ENCODE measurements at places on chromosomes 12 and 14.

- DNase-seq, result no peak
Measured at GRCh38 chr12:99983456-99984258, 1.1 kb downstream of the ANKS1B start.

DNA sequence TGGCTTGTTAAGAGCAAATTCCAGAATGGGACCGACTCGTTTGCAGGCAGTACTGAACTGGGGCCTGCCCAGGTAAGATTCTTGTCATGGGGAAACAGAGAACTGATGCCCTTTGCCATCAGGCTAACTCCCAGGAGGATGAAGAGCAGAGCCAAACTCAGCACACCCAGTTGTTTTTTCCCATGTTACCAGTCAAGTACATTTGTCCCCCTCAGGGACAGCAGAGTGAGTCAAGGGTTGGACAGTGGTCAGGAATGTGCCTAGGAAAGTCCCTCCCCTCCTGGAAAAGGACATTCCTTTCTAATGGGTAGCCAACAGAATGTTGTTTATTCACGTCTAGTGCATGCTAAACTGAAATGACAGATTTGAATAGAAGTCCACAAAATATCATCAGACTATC lies 1.6 kb downstream of the ART4 start:
- no peak for DNase-seq

GRCh38 chr14:90184571-90185266 lies 71.6 kb upstream of the PSMC1 start:
- no peak for DNase-seq

DNA sequence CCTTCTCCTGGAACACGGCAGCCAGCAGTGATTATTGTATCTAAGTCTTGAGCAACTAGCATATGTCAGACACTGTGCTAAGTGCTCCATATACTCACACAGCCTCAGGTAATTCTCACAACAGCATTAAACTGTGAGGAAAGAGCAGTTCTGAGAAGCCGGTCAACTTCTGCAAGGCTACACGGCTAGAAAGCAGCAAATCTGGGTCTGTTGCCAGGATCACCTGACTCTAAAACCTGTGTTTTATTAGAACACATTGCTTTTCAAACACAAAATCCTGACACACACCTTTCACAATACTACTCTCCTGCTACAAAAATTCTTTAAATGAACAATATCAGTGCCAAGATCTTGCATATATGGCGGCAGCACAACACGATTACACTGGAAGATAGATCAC lies 49.8 kb upstream of the CRACR2A start:
- DNase-seq, result no peak

GRCh38 chr14:58660407-58660806 lies 22.6 kb downstream of the DACT1 start:
- DNase-seq, result no peak

- DNase-seq, result peak; percentile 86
Measured at GRCh38 chr12:50283229-50283923, at the start of gene LIMA1. TSS of gene LIMA1 (minus strand) at chr12:50283520. CDS start at chr12:50248751, 34,769 bp downstream.

DNA sequence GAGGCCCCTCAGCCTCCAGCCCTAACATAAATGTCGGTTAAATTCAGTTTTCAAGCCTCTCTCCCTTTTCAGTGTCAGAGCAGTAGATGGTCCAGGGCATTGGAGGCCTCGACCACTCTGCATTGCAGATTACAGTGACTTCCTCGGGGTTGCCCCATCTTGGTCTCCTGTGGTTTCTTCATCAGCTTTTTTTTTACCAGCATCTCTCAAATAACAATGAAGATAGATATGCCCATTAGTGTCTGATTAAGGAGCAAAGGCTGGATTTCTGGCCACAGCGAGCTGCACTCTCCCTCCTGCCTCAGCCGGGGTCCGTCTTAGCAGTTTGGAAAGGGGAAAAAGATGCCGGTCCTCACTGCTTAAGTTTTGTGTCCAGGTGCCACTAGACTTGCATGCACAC lies 49.7 kb downstream of the C14orf132 start:
- DNase-seq, result no peak

DNA sequence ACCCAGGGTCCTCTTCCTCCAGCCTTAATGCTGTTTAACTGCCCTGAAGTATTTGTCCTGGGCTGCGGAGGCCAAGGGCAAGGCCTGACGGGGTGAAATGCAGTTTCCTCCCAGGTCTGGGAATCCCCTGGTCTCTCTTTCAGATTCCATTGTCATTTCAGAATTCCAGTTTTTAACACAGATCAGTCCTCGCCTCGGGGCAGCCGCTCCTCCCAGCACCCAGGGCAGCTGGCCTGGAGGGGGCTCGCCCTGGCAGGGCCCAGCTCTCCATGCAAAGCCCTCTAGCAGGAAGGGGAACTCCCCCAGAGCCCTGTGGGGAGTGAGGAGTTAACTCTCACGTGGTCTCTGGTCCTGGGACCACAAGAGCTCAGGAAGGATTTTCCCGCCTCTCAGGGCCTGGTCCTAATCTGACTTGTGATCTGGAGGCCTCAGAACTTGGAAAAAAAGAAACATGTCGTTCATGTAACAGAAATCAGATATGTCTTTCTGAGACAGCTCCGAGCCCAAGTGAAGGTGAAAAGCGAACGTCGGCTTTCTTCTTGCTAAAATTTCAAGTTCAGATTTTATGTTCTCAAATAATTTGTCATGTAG lies 265.6 kb upstream of the SFSWAP start:
- DNase-seq, result no peak

DNA sequence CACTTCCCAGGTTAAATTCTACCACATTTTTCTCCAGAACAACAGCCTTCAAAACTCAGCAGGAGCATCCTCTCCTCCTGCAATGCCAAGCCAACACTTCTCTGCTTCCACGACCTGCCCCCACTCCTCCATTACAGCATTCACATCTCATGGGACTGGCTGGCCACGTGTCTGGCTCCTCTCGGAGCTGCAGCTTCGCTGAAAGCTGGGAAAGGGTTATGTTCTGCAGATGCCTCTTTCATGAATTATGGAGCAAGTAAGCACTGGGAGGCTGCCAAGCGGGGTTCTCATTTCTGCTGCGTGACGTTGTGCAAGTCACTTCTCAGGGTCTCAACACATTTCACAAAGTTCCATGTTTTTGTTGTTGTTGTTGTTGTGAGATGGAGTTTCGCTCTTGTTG lies 142.2 kb upstream of the RFLNA start:
- no peak for DNase-seq

DNA sequence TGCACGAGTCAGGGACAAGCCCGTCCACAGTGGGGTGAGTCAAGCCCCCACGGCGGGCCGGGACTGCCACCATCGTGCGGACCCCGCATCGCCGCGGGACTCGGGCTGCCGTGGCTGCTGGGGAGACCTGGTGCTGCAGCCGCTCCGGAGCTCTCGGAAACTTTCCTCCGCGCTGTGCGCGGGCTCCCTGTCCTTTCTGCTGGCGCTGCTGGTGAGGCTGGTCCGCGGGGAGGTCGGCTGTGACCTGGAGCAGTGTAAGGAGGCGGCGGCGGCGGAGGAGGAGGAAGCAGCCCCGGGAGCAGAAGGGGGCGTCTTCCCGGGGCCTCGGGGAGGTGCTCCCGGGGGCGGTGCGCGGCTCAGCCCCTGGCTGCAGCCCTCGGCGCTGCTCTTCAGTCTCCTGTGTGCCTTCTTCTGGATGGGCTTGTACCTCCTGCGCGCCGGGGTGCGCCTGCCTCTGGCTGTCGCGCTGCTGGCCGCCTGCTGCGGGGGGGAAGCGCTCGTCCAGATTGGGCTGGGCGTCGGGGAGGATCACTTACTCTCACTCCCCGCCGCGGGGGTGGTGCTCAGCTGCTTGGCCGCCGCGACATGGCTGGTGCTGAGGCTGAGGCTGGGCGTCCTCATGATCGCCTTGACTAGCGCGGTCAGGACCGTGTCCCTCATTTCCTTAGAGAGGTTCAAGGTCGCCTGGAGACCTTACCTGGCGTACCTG lies 1.1 kb downstream of the PDE3A start:
- no peak for DNase-seq

GRCh38 chr14:63322897-63323573 lies 4.3 kb upstream of the GPHB5 start:
- DNase-seq, result no peak

DNA sequence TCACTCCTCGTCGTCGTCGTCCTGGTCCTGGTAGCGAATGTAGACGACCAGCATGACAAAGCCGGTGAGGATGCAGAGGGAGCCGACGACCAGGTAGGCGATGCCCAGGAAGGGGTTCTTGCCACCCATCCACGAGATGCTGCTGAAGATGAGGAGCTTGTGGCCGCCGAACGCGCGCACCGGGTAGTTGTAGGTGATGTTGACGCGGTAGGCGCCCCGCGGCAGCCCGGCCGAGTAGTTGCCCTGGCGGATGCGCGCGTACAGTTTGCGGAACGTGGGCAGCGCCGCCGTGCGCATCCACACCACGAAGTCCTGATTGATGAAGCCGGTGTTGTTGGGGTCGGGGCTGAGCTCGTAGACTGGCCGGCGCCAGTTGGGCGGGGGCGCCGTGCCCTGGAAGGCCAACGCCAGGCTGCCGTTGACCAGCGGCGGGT lies 1.0 kb downstream of the TMEM30B start:
- DNase-seq, result no peak

GRCh38 chr12:56880125-56880992 lies 53.8 kb downstream of the SDR9C7 start:
- DNase-seq, result no peak

DNA sequence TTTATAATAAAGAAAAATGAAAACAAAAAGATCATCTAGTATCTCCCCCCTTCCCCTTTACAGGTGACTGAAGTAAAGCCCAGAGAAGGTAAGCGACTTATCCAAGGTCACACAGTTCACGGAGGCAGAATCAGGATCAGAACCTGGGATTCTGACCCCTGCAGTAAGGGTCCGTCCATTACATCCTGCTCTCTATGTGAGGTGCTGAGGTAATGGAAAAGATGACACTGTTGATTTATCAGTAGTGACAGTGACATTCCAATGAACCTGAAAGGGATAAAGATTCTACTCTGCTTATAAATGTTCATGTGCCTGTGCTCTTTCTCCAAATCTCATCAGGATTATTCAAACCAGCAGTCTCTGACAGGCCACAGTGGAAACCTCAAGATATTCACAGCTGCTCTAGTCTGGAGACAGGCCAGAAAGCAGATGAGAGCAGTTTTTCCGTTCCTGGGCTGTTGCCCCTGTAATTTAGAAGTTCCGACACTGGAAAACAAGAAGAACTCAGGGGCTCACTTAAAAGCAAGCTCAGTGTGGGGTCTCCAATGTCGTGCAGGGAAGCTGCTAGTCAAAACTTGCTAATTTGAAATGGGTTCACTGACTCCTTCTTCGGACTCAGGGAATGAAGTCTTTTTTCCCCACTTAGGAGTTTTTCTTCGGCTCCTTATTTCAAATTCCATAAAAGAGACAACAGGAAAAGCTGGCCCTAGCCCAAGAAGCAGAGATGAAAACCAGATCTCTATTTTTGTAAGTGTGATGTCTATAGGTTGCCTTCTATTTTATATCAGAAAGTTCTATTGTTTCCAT lies 131.8 kb upstream of the EEA1 start:
- no peak for DNase-seq

GRCh38 chr14:75231320-75231719 lies 47.3 kb upstream of the FOS start:
- no peak for DNase-seq

DNA sequence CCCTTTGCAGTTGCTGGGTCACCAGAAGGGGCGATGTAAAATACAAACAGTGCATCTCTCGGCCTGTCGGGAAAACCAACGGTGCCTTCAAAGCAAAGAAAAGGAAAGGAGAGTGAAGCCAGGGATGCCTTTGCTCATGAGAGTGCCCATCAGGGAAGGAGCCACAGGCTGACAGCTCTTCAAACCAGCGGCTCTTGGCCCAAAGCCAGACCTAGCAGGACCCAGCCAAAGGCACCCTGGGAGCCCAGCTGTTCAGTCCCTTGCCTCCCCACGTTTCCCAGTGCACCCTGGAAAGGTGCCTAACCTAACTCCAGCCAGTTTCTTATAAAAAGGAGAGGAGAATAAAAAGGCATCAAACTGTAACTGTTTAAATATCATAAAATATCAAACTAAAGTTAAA lies 29.2 kb downstream of the PRMT8 start:
- DNase-seq, result no peak

- DNase-seq, result no peak
Measured at GRCh38 chr12:42235426-42235825, 2.6 kb downstream of the YAF2 start.

- DNase-seq, result no peak
Measured at GRCh38 chr12:65615118-65615517, 209.2 kb upstream of the HMGA2 start.

DNA sequence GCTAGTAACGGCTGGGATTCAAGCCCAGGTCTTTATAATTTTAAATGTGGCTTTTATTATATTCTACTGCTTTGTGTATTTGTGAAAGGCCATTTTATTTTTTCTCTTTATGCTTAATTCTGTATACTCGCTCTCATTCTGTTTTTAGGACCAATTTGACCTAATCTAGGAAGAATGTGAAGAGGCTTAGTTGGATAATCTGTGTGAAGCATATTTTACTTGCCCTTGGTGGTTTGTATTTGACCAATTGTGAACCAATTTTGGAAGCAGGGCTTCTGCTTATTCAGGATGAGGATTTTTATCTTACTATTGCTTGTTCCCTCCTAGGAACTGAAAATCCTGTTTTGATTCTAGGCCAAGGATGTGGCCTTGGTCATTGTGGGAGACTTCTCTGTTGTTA lies 113.1 kb downstream of the TTC6 start:
- no peak for DNase-seq

- DNase-seq, result no peak
Measured at GRCh38 chr12:104058802-104059201, 5.5 kb upstream of the HCFC2 start.

- no peak for DNase-seq
Measured at GRCh38 chr12:1739368-1739767, 48.5 kb downstream of the ADIPOR2 start.

DNA sequence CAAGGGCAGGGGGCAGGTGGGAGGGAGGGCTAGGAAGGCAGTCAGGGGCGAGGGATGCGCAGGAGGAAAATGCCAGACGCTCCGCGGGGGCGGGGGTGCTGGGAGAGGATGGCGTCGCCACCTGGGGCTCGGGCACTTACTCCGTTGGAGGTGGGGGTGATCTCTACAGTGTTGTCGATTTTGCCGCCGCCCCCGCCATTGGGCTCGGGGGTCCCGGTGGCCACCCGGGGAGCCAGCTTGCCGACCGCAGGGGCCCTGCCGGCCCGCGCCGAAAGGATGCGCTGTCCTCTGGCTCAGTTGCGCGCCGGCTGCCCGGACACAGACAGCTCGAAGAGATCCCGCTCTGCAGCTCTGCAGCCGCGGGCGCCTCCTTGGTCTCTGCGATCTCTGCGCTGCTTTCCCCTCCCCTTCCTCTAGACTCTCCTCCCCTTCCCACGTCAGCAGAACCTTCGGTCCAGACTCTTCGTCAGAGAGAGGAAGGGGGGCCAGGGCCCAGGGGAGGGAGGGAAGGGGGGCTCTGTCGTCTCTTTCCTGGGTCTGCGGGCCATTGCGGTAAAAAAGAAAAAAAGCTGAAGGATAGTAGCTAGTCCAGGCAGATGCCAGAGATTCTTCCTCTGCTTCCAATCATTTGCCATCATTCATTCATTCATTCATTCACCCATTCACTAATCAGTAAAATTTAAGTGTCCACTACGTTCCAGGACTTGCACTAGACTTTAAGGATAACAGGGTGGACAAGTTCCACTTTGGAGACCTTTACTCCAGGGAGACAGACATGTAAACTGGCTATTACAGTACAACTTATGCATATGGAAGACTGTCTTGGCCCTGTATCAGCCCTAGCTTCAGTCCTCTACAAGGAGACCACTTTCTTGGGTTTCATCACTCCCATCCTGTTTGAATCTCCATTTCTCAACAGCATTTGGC lies at the start of gene SLC22A17:
SLC22A17 (minus strand) TSS at position 382 of the 927 bp plus-strand sequence.
- DNase-seq, result no peak

GRCh38 chr12:57233357-57234232 lies 4.1 kb downstream of the SHMT2 start:
- peak; percentile 66 for DNase-seq

All from inflammatory macrophage (primary cell).